ENCODE measurements at places on chromosomes 6 and 20.

DNA sequence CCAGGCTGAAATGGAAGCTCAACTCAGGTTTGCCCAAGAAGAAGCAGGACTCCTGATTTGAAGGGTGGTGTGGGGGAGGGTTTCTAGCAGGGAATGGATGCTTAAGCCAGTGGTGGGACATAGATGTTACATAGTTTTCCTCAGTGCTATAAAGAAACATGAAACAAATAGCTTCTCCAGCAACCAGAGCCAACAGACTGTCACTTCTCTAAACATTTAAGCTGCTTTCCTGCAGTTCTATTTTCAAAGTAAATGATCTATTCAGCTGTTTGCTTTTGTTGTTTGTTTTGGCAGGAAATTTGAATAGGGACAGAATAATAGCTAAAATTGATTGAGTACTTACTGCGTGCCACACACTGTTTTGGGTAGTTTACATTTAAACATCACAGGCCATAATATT lies 169.0 kb downstream of the UST start:
- no peak for DNase-seq

DNA sequence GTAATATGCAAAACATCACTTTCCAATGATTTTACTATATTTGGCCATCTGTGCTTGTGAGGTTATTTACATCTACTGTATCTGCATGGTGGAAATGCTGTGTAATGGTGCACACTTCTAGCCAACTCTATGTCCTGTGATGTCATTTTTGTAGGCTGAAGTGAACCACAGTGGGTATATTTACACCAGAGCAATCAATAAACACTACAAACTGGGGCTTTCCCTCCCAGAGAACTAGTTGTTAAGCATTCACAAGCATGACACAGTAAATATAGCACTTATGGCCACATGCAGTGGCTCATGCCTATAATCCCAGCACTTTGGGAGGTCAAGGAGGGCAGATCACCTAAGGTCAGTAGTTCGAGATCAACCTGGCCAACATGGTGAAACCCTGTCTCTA lies 4.9 kb downstream of the SLC22A2 start:
- no peak for DNase-seq

DNA sequence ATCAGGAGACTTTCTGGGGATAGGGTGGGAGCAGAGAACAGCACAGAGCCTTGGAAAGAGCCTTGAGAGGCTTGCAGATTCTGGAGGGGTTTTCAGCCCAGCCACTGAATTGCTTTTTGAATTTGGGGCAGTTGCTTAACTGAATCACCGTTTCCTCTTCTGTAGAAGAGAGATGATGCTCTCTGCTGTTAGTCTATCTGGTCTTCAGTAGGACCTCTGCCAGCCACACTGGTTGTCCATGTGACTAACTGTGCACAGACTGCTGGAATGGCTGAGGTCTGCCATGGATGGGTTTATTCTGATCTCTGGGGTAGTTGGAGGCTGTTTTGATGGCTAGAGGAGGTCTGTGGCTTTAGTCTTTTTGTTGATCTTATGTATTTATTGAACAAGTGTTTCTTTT lies 21.4 kb upstream of the PRDM1 start:
- no peak for DNase-seq

DNA sequence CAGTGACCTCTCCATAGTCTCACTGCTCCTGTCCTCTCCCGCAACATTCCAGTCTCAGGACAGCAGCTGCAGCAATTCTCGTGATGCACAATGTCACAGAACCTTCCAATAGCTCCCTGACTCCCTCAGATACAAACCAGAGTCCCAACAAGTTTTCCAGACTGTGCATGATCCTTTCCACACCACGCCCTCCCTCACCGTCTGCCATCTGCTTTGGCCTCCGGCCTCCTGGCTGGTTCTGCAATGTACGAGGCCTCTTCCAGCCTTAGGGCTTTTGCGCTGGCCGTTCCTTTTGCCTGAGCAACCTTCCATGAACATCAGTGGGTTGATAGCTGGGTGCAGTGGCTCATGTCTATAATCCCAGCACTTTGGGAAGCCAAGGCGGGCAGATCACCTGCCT lies 9.6 kb downstream of the FNDC1 start:
- DNase-seq, result no peak

- no peak for DNase-seq
Measured at GRCh38 chr6:7424058-7424457, 34.5 kb downstream of the RIOK1 start.

- no peak for DNase-seq
Measured at GRCh38 chr6:4698901-4699659, 77.1 kb upstream of the CDYL start.

GRCh38 chr6:7911345-7911725 lies 747 bp upstream of the TXNDC5 start:
- DNase-seq, result no peak

DNA sequence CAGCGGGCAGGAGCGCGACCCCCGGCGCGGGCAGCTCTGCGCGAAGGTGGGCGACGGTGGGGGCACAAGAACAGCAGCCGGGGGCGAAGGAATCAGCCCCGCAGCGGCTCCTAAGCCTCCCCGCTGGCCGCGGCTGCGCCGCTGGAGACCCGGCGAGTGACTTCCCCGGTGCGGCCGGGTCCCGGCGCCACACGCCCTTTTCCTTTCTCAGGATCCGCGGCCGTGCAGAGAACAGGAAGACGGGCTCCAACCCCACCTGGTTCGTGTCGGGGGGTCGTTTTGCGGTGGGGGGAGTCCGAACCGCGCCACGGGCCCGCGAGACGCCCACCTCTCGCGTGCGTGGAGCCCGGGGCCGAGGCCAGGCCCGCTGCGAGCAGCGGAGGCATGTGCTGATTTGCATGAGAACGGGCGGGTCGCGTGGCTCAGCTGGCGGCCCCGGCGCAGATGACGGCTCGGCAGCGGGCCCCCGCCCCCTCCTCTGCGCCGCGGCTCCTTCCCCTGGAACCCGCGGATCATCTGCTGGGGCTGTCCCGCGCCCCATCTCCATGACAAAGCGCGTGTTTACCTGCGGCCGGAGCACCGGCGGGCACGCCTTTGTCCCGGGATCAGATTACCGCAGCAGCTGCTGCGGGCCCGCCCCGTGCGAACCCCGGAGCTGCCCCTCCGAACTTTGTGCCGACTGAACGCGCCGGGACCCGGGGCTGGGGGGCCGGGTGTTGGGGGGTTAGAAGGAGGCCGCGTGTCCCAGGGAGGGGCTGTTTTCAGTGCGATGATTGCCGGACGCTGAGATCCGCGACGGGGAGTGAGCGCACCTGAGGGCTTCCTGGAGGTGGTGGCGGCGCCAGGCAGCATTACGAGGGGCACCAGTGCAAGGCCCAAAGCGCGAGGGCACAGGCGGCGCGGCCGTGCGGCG lies 4.9 kb upstream of the DLL1 start:
- no peak for DNase-seq
